ENCODE measurements at places on chromosomes 1 and 21.

DNA sequence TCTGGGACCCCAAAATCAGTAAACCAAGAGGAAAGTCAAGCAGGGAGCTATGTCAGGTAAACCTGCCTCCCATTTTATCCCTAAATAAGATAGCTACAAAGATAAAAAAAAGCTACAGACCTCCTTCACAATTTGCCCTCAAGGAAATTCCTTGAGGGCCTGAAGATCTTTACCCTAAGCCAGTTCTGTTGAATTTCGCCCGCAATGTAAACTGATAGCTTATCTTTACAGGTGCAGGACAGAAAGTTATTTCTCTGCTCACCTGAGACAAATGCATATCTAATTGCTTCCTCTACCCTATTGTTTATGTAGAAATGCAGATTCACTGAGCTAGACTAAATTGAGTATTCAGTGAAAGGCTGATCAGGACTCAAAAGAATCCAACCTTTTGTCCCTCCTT, 153.4 kb upstream of the CHRM3 start:
- DNase-seq, result no peak

- DNase-seq, result no peak
Observed at GRCh38 chr1:167071286-167071685, 18.9 kb downstream of the GPA33 start.

DNA sequence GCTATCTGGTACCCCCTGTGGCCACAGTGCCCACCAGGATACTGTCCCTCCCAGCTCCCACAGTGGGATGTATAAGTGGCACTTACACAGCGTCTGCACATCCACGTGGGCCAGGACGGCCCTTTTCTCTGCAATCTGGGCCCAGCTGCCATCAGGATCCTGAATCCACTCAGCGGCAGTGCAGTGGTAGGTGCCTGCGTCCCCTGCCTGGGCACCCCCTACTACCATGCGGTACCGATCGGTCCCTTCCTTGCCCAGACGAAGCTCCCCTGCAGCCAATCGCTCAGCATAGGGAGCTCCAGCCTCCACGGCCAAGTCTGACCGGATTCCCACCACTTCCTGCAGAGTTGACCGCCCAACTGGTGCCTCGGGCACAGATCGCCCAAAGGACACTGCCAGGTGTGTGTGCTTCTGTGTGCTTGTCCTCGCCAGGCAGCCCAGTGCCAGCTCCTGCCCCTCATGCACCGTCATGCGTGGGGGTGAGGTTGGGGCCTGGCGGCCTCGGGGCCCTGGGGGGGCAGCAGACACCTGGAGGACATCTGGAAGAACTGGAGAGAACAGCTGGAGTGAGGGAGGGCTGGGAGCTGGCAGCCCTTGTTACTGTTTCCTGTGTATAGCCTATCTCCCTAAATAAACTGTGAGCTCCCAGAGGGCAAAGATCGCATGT, 4.7 kb downstream of the IGSF8 start:
- no peak for DNase-seq

DNA sequence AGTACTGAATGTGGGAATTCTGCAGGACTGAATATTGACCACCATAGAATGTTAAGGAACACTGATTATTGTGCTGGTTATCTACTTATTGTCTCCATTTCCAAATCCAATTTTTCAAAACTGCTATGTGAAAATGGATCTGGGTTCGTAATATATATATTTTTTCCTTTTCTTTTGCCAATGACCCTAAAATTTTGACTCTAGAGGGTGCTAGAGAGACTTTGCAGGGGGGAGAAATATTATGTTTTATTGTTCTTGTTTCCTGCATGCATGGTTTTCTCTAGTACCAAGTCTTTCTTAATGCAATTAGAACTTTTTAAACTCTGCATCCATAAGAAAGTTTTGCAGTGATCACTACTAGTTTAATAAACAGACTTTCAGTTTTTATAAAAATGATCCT, 1256.9 kb downstream of the BRINP3 start:
- no peak for DNase-seq

- no peak for DNase-seq
Observed at GRCh38 chr1:206699626-206700025, 14.9 kb downstream of the MAPKAPK2 start.
